GM13976 (cell line): ENCODE measurements at places on chromosomes 5 and 9.
A peak's percentile ranks its signal among the peaks of the same experiment; 100 is the strongest.

- peak; percentile 78 for DNase-seq
Observed at GRCh38 chr9:134770972-134771971, 109.3 kb upstream of the FCN2 start.

DNA sequence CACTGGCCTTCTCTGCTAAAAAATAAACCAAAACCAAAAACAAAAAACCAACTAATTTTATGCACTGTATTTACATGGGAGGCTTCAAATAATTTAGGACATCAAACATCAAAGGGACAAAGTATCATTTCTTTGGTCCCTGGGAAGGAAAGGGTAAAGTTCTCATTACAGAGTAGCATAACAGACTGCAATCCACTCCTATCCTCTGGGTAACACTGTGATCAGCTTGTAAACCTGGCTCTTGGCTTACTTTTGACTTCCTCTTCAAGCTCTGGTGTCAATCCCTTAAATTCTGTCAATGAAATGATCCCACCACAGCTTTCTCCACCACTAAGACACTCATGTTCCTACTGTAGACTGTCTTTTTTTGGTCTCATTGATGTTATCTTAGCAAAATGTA lies 69.8 kb upstream of the VCAN start:
- DNase-seq, result no peak

DNA sequence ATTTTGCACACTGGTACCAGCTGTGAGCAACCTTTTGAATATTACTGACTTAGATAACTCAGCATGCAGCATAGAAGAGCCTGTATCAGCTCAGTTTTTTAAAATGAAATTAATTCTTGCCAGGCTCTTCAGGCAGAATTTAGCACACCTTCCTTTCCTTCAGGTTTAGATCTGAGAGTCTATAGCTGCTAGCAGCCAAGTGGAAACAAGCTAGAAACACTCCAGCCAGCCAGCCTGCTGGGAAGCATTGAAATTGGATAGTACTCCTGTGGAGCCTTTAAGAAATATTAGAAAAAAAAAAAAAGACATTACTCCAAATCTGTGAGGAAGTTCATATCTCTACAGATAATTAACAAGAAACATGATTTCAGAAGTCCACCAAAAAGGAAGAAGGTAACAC lies 812.2 kb downstream of the DTWD2 start:
- no peak for DNase-seq

DNA sequence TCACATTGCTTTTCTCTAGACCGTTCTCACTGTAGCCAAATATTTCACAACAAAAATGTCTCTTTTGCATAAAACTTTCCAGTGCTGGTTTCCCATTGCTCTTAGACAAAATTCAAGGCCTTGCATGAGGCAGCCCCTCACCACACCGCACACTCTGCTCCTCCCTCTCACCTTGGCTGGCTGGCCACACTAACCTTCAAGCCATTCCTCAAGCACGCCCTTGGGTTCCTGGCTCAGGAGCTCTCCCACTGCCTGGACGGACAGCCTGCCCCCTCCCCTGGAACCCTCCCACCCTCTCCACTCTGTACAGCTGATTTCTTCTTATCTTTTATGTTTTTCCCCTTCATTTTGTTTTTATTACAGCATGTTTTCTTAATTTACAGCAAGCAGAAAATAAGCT lies 83.2 kb downstream of the PDZD2 start:
- no peak for DNase-seq

- DNase-seq, result no peak
Observed at GRCh38 chr9:69346596-69347390, 21.8 kb downstream of the ENTREP1 start.

- no peak for DNase-seq
Observed at GRCh38 chr5:156149213-156149612, 177.8 kb upstream of the SGCD start.

DNA sequence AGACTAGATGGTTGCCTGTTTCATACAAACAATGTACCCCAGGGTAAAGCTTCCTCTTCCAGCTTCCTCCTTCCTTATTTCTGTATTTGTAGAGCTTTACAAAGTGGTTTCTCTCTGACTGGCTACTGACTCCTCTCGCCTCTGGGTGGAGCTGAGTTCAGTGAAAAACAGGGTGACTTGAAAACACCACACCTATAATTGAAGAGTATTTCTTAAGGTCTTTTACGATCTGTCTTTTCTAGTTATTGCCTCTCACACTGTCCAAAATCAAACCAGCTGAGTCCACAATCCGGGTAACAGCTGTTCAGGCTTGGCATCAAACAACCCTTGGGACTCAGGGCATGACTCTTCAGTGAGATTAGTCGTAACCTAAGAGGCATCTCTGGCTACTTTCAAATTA lies 200.4 kb downstream of the ARRDC3 start:
- DNase-seq, result peak; percentile 8
